ENCODE measurements at places on chromosomes 6 and 20.

GRCh38 chr20:54122189-54122588, 51.6 kb downstream of the CYP24A1 start:
- DNase-seq, result no peak

DNA sequence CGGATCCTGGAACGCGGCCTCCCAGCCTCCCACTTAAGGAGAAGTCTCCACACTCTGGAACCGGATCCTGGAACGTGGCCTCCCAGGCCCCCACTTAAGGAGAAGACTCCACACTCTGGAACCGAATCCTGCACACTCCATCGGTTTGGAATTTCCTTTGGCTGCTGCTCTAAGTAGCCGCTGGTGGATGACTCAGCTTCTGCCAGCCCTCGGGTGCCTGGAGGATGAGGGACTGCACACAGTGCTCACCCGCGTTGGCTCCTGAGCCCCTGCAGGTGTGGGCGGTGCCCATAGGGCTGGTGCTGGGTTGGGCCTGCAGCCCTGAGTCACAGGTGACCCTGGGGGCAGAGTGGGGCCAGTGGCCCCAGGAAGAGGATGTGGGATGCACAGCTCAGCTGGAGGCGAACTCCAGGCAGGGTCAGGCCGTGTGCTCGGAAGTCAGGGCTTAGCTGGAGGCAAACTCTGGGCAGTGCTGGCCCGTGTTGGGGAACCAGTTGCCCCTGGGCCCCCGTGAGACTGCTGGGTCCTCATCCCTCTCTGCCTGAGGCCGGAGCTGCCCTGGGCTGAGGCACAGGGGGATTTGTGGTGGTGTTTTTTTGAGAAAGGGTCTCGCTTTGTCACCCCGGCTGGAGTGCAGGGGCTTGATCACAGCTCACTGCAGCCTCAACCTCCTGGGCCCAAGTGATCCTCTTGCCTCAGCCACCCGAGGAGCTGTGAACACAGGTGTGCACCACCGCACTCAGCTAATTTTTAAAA, 13.9 kb upstream of the TNFRSF6B start:
- no peak for DNase-seq

- no peak for DNase-seq
Measured at GRCh38 chr6:165922309-165922794, 245.3 kb downstream of the TBXT start.

- DNase-seq, result no peak
Measured at GRCh38 chr6:43793154-43793874, 23.3 kb downstream of the VEGFA start.

- DNase-seq, result peak; percentile 8
Measured at GRCh38 chr6:106692112-106692818, 62.9 kb downstream of the QRSL1 start.

- no peak for DNase-seq
Measured at GRCh38 chr6:152136449-152136825, 329.0 kb downstream of the ESR1 start.

- no peak for DNase-seq
Measured at GRCh38 chr20:36645998-36646397, at the start of gene SLA2. Gene SLA2, minus strand, starts transcription at chr20:36646196. Its CDS starts 4,861 bp downstream, at chr20:36641335.
